ENCODE measurements at places on chromosomes 12 and 14.

DNA sequence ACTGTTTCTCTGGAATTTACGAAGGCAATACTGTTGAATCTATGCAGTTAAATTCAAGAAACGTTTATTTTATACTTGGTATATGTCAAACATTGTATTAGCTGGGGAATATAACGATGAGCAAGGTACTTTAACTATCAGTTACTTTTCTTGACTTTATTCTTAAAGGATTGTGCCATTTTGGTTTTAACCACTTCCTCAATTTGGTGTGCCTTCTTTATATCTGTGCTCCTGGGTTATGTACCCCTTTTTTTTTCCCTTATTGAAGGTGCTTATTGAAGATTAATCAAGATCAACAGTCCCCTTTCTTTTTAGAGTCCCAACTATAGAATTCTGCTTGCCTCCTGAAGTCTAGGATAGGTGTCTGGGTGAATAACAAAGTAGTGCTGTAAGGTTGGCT lies 5.8 kb downstream of the RAB21 start:
- DNase-seq = no peak

GRCh38 chr12:124608450-124608870 lies 41.0 kb upstream of the NCOR2 start:
- DNase-seq = no peak

- no peak for DNase-seq
These were observed 19.4 kb upstream of the CNTN1 start for GRCh38 chr12:40672741-40673271.

GRCh38 chr12:50062728-50063460 lies 5.5 kb downstream of the ASIC1 start:
- DNase-seq = no peak

DNA sequence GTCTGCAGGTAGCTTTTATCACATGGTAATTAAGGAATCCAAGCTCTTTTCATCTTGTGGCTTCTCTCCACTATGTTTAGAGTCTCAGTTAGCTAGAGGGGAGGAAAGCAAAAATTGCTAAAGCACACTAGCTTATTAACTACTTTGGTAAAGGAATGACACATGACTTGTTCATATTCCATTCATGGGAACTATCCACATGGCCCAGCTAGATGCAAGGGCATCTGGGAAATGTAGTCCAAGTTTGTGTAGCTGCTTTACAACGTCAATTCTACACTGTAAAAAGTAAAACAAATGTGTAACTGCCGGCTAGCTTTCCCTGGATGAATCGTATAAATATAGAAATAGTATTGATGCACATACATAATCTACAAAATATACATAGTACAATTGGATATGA lies 244.5 kb upstream of the LRFN5 start:
- no peak for DNase-seq

- DNase-seq = no peak
These were observed 1.7 kb downstream of the HAL start for GRCh38 chr12:95994476-95994875.
